ENCODE measurements at places on chromosomes 4 and X.

GRCh38 chr4:156558373-156559025, 413.1 kb downstream of the PDGFC start:
- DNase-seq: no peak

DNA sequence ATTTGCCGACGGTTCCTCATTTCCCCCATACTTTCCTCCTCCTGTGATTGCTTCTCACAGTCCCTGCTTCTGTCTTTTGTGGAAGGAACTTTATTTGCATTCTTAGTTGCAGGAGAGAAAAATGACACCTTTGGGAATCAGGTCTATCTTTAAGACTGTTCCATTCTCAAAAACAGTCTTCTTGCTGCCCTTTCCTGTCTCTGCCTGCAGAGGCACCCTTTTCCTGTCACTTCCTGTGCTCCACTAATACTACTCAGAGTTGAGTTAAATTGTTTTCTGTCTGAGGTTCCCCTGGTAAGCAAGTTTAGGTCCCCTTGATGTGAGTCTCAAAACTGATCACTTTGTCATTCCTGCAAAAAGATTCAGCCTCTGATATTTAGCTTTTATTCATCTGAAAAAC, 208.8 kb upstream of the CLNK start:
- DNase-seq: no peak

DNA sequence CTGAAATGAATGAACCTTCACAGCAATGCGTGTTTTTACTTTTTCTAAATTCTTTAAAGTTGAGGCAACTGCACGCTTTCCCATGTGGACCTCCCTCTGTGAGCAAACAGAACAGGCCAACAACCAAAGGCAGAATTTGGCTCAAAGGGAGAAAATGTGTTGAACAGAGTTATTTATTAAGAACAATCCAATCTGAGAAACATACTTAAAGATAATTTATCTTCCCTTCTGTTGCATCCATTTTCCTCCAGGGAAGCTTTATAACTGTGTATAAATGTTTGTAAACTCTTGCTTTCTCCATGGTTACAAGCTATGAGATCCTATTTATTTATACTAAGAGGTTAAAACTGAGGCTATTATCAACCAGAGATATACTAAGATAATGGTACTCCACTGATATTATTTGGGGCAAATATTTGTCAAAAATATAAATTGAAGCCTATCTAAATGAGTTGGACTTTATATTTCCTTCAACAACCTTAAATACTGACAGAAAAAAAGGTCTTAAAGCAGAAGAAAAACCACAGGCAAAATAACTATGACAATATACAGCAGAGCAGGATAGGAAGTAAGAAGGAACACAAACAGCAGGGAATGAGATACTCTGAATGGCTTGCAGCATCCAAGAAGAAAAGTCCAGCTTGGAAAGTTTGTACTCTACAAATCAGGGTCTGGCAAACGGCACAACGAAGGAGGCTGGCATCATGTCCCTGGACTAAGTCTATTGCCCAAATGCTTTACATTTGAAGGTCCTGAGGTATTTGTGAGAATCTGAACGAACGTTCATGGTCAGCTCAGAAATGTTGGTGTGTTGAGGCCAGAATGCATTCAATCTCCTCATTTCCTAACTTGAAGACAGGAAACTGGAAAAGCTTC, 663.2 kb upstream of the INTU start:
- no peak for DNase-seq

DNA sequence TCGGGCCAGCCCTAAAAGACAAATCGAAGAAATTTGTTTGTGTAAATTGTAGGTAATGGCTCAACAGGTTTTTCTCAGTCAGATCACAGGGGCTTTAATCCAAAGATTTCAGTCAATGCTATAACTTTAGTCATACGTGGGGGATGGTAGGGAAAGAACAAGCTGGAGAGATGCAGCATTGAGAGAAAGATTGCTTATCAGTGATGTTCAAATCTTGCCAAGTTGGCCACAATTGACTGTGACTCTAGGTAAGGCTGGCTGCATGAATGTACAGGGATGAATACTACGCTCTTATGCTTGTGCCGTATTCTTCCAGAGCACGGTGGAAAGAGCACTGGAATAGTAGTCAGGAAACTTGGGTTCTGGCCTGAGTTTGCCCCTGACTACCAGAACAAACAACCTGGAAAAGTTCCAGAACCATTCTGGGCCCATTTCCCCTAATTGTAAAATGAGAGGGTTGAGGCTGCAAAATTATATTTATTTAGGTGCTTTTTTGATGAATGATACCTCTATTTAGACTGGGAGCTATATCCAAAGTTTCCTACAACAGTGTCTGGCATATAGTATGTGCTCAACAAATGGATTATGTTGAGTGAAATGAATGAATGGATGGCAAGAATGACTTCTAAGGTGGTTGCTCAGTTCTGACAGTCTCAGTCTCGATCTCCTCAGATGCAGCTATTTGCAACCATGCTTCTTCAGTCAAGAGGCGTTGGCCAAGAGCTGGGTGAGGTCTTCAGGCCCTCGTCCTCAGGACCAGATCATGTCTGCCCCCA, 44.4 kb downstream of the TSC22D3 start:
- no peak for DNase-seq

DNA sequence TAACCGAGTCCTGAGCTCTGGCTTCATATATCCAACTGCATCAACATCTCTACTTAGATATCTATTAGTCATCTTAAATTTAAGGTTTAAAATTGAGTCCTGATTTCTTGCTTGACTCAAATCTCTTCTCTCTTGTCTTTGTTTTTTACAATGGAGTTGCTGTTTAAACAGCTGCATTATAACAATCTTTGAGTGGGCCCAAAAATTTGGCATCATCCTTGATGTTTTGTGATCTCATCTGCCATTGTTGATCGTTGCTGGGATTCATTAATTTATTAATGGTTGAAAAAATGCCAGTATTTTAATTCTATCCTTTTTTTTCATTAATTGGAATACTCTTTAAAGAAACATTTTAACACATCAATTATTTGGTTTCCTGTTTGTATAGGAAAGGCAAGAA, 82.2 kb downstream of the STIM2 start:
- no peak for DNase-seq

DNA sequence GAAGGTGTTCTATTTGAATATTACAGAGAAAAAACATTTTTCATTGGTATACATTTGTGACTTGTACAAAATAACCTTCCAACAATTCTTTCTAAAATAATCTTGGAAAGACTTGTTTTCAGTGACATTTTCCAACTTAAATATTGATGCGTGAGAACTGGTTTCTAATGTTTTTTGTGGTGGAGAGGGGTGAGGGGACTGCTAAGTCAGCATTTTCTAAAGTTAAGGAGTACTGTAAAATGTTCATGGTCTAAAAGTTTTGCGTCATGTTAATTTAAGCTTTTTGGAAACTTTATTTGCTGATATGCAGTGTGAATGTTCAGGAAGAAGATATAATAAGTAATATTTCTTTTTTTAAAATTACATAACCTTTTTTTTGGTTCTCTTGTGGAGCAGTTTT, 229.3 kb downstream of the MAGEB5 start:
- no peak for DNase-seq

DNA sequence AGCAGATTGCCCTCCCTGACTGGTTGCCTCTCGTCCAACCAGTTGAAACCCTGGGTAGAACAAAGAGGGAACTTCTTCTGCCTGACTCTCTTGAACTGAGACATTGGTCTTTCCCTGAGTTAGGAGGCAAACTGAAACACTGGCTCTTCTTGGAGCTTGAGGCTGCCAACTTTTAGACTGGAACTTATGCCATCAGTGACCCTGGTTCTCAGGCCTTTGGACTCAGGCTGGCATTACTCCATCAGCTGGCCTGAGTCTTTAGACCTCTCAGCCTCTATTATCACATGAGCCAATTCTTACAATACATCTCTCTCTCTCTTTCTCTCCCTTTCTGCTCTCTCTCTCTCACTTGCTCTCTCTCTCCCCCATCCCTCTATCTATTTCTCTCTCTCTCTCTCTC, 86.4 kb downstream of the EMCN start:
- DNase-seq: no peak

DNA sequence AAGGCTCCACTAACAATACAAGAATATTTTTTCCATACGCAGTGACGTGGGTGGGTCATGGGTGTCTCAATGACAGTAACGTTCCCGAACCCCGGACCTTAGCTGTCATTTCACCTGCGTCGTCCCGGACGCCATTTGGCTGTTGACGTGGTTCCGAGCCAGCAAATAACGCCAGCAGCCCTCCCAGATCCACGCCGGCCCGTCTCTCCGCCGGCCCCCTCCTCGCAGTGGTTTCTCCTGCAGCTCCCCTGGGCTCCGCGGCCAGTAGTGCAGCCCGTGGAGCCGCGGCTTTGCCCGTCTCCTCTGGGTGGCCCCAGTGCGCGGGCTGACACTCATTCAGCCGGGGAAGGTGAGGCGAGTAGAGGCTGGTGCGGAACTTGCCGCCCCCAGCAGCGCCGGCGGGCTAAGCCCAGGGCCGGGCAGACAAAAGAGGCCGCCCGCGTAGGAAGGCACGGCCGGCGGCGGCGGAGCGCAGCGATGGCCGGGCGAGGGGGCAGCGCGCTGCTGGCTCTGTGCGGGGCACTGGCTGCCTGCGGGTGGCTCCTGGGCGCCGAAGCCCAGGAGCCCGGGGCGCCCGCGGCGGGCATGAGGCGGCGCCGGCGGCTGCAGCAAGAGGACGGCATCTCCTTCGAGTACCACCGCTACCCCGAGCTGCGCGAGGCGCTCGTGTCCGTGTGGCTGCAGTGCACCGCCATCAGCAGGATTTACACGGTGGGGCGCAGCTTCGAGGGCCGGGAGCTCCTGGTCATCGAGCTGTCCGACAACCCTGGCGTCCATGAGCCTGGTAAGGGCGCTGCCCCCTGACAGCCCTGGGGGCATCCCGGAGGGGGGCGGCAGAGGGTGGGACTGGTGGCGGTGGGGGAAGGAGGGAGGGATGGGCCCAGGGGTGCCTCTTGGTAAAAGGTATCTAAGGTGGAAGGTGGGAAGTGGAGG, at the start of gene CPE:
Gene CPE, plus strand, starts transcription at position 264 of the 933 bp plus-strand sequence. Its CDS starts 214 bp downstream, at position 478.
- DNase-seq: no peak

DNA sequence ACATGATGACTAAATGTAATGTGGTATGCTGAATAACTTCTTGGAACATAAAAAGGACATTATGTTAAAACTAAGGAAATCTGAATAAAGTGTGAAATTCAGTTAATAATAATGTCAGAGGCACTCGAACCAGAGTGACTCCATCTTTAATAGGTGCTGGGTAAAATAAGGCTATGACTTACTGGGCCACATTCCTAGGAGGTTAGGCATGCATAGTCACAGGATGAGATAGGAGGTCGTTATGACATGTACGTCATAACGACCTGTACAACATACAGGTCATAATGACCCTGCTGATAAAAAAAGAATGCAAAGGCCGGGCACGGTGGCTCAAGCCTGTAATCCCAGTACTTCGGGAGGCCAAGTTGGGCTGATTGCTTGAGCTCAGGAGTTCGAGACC, 28.9 kb upstream of the OPHN1 start:
- no peak for DNase-seq

DNA sequence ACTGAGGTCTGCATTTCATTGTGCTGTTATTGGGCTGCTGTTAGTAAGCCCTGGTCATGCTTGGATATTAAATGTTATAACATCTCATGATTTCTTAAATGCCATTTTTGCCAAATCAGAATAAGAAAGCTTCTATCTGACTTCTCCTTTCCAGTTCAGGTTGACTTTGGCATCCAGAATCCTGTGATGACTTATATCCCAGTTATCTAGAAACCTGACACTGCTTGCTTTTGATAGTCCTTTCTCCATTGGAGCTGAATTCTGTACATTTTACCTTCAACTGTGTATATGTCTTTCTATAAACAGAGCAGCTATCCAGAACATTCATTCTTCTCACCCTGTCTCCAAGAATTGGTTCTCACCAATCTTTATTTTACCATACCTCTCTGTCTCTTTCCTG, 257.7 kb upstream of the GNPDA2 start:
- DNase-seq: no peak

DNA sequence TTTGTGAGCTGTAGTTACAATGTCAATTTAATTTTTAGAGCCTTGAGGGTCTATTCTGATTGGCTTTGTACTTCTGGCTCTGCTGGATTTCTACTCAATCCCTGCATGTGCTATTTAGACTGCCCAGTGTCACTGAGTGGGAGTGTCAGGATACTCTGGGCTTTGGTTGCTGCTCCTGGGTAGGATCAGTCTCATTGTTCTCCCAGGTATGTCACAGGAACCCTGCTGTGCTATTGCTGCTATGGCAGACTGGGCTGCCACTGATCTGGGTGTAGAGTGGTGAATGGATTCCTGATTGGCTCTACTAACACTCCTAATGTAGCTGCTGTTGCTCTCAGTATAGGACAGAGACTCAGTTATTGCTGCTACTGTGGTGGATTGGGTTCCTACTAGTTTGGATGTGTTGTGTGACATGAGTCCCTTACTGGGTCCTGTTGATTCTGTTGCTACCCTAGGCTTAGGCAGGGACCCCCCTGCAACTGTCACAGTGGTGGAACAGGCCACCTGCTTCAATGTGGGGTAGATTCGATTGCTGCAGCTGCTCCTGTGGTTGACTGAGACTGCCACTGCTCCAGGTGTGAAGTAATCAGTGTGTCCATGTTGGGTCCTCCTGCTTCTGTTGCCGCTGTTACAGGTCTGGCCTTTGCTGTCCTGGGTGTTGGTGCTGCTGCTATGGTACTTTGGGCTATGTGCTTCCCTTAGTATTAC, 707.8 kb upstream of the AMOT start:
- DNase-seq: no peak

DNA sequence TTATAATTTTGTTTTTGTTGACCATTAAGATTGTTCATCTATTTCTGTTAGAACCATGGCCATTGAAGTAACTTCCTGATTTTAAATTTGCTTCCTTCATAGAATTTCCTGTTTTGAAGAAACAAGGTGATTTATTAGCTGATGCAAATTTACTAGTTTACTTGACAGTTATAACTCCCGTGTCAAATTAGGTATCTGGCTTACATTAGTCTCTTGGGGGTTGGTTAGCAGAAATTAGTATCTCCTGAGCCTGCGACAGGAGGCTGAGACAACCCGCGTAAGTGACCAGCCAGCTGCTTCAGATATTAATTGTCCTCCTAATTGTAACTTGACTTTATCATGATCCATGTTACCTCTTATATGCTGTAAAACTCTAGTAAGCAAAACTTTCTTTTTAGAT, 154.3 kb downstream of the CFAP299 start:
- no peak for DNase-seq

GRCh38 chrX:129525896-129526295, 2.6 kb upstream of the SMARCA1 start:
- no peak for DNase-seq

DNA sequence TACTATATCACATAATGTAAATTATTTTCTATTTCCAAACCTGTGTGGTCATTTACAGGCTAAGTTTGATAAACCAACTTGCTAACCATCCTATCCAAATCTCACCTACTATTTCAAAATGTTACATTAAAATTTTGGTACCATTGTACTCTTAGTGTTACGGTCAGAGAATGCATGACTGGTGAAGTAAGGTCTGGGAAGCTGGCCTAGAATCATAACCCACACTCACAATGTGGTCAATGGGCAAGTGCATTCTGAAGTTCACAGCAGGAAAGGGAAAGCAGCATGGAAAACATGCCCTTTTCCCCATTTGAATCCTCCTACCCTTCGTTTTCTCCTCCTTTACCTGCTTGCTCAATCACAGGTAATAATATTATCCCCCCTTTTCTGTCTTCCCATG, 54.4 kb downstream of the PPP3CA start:
- no peak for DNase-seq

- DNase-seq: no peak
Measured at GRCh38 chr4:156503119-156503518, 468.5 kb downstream of the PDGFC start.

- no peak for DNase-seq
Measured at GRCh38 chr4:14602206-14602605, 400.1 kb upstream of the CPEB2 start.

GRCh38 chrX:70437011-70437410, 7.6 kb upstream of the DLG3 start:
- no peak for DNase-seq

- DNase-seq: no peak
Measured at GRCh38 chr4:106718548-106718947, 317.6 kb downstream of the DKK2 start.

Measured in GOT3 (cell line).